Naive thymus-derived CD4-positive, alpha-beta T cell (primary cell): ENCODE measurements at places on chromosomes 3 and 15.

GRCh38 chr3:31289584-31289983, 243.1 kb upstream of the STT3B start:
- DNase-seq = no peak

DNA sequence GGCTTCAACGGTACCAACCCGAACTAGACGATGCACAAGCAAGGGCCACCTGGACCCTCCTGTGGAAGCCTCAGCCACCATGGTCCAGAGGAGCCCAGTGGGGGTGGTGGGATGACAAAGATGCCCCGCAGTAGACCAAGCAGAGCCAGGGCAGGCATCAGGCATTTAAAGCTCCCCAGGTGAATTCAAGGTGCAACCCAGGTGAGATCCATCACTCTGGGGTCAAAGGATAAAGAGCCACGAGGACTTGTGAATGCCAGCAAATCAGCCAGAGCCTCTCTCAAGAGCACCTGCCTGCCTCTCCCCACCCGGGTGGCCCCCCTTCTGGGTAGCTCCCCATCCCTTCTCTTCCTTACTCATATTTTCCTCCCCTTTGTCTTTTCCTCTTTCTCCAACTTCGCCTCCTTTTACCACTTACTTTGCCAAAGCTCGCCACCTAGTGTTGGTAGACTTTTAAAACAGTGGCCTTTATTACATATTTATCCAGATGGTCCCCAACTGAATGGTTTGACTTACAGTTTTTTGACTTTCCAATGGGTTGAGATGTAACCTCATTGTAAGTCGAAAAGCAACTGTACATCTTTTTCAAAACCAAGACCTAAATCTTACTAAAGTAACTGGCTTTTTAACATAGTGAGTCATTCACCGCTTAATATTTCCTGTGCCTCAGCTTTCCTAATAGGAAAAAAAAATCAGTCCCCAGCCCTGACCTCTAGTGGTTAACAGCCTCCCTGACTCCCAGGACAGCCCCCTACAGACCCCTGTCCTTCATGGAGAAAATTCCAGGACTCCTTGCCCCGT, 18.8 kb downstream of the PLA2G4F start:
- peak; percentile 10 for DNase-seq

GRCh38 chr3:20246662-20247061, 60.7 kb upstream of the SGO1 start:
- no peak for DNase-seq

GRCh38 chr3:90241481-90241880, 1134.1 kb downstream of the EPHA3 start:
- DNase-seq = no peak
